Liver (tissue), 10 donors: ENCODE measurements at places on chromosomes 3 and 15. TPM values are rescaled to one million over a fixed set of nuclear protein-coding genes. Genes with fewer than 3 reads are reported as not detected.
A peak's percentile ranks its signal among the peaks of the same experiment; 100 is the strongest.

The IQCF5 gene
- not detected for polyA plus RNA-seq

The ADAMTS17 gene
- 11.6 TPM for polyA plus RNA-seq

The ARPP19 gene
- polyA plus RNA-seq: 20.9 TPM

The GAP43 gene
- polyA plus RNA-seq: not detected

The TICRR gene
- 0.17 TPM for polyA plus RNA-seq

DNA sequence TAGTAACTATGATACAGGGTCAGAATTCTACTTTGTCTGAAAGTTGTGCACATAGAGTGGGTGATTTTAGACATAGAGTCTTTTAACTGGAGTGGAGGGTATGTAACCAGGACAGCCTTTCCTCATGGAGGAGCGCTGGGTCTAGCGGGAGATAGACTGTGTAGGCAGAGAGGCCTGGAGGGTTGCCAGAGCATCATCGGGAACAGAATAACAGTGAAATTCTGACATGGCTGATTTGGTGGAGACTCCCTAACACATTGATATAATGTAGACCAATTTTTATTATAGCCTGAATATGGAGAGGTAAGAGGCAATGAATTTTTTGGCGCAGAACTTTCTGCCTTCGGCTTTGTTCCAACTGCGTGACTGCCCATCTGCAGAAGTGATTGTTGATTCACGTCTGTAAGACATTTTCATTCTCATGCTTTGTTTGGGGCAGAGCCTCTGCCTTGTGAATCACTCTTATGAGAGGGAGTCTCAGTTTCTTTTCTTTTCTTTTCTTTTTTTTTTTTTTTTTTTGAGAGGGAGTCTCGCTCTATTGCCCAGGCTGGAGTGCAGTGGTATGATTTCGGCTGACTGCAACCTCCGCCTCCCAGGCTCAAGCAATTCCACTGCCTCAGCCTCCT, 16.0 kb downstream of the LPP start:
- DNase-seq: no peak

- no peak for DNase-seq
These were observed 38.6 kb downstream of the RFTN1 start for GRCh38 chr3:16474920-16475319.

DNA sequence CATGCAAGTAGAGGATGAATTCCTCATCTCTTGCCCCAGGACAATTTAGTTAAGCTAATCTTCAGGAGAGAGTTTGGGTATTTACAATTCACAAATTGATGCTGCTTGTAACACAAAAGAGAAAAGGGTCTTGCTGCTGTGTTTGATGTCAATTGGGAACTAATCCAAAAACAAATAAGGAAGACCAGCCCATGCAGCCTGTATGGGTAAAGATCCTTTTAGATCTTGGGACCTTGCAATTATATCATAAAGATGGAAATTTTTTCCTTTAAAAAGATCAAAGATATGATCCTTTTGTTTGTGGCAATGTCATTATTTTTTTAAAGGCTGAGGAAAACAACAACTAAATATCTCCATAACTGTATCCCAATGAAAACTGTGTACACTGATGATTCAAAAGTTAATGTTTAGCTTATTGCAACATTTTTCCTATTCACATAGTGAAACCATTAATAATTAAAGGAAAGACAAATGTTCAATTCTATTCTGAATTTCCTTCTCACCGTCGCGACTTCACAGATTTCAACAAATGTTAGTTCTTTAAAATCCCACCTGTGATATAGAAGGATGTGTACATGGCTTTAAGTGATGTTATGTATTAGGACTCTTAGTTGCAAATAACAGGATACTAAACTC, 40.2 kb downstream of the TMEM212 start:
- no peak for DNase-seq

GRCh38 chr3:8492744-8493511, 8.7 kb upstream of the LMCD1 start:
- DNase-seq: no peak

- no peak for DNase-seq
These were observed 28.5 kb downstream of the LIPC start for GRCh38 chr15:58460116-58460790.

GRCh38 chr15:98924401-98925049, 83.1 kb downstream of the PGPEP1L start:
- no peak for DNase-seq

GRCh38 chr15:40310001-40310959, 2.5 kb upstream of the PLCB2 start:
- DNase-seq: peak; percentile 58

DNA sequence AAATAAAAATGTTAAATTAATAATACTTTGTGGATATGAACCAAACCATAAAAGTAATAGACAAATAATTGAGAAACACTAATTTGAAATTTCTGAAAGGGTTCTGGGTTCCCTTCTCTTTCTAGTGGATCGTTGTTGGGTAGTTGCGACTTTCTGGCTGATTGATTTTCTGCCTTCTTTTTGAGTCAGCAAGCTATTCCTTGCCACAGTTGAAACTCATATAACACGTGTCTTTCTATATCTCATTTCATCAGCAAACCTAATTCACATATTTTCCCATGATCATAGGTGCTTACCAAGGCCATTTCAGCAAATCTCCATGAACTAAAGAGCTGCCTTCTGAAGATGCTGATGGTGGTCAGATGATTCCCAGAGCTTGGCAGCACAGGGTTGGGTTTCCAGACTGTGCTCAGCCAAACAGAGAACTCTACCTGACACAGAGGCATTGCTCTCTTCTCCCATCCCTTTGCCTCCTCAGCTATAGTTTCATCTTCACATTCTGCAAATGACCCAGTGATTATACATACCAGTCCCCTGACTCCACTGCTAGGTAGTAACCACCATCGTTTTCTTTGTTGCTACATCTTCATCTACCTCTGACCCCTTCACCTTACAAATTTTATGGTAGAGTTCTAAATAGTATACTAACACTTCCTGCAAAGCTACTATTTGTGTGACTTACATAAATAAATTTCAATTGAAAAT, 383.9 kb upstream of the DPH6 start:
- DNase-seq: no peak

DNA sequence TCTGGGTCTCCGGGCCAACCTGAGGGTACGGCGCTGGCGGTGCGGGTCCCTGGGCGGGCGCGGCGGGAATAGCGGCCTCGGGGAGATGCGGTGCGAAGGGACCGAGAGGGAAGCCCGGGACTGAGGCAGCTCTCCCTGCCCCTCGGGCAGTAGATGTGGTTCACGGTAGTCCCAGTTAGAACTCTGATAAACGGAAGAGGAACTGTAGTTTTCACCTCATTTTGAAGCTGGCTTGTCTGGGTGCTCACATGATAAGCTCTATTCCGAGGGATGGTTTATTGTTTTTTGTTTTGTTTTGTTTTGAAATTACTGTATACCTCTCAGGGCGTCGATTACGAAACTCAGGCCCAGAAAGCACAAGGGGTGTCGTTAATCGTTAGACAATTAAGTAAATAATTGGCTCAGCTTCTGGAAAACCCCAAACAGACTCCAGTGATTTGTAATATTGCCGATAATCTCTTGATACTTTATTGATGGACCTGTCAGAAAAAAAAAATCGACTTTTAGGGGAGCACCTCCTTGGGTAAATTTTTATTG, 413 bp downstream of the NUSAP1 start:
- no peak for DNase-seq

DNA sequence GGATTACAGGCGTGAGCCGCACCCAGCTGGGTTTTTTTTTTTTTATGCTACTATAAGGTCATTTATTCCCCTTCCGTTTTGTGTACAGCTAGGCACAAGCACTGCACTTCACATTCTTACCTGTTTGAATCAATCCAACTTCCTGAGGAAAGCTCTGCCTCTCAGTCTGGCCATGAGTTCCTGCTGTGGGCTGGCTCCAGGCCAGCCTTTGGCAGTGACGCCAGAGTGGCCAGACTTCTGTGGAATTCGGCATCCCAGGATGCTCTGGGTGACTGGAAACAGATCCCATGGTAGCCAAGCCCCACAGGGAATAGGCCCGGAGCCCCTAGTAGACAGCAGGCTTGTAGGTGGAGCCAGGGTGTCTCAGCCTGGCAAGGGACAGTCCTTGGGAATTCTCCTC, 21.5 kb upstream of the TIMP4 start:
- no peak for DNase-seq
